NCI-H2107 (cell line): ENCODE measurements at places on chromosomes 7 and 10.

GRCh38 chr10:84549368-84550165 lies 221.2 kb downstream of the CCSER2 start:
- DNase-seq = no peak

GRCh38 chr7:76325092-76325491 lies 22.6 kb downstream of the HSPB1 start:
- DNase-seq = no peak

DNA sequence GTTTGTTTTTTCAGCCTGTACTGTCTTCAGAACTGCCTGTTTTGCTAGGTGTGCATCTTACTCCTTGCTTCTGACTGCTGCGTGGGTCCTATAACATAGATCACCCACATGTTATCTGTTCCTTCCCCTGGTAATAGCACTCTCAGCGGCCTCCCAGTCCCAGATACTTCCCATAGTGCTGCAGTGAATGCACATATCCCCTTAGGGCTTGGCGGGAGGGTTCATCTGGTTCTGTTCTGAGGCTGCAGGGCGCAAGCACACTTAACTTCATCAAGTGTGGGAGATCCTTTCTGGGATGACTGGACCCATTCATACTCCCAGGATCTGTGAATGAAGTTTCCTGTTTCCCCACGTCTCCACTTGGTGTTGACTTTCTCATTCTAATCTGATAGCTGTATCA lies 90.7 kb downstream of the CELF2 start:
- no peak for DNase-seq

DNA sequence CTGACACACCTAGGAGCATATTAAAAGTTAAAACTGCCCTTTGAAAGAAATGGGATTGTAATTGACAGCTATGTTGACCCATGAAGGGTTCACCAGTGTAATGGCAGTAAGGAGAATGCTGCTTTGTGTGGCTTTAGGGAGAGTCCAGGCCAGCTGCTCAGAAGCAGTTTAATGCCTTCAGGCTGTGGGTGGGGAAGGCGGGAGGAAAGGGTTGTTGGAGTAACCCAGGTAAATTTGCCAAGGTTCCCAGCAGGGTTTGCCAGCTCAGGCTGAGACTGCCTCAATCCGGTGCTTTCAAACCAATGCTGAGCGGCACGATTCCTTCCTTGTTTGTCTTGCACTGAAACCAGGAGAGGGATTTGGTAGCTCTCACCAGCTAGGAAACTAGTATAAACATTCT lies 637.2 kb downstream of the INHBA start:
- DNase-seq = no peak
